Kidney (tissue), 22 donors: ENCODE measurements at places on chromosomes 7 and 10. TPM values are rescaled to one million over a fixed set of nuclear protein-coding genes. Genes with fewer than 3 reads are reported as not detected.

DNA sequence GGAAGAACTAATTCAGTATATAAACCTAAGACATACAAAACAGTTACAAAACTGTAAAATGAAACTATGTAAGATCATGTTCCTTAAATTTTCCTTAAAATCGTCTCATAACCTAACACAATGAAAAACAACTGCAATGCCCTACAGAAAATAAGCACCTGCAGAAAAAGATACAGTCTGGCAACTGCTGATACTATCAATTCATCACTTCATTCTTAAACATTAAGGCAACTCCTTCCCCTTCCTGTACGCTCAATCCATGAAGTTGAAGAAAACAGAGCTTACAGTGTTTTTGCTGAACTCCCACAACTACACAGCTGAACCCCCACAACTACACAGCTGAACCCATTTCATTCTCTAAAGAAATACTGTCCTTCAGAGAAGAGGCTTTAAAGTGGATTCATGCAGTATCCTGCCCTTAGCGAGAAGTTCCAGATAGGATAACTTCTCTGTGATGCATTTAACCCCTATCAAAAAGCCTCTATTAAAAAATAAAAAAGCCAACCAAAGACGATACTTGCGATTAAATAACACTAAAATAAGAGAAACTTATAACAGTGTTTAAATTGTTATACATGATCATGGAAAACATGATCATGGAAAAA is 50.0 kb downstream of the JMJD1C start:
- DNase-seq = no peak

GRCh38 chr10:69728335-69728870 is 73.3 kb upstream of the COL13A1 start:
- no peak for DNase-seq

DNA sequence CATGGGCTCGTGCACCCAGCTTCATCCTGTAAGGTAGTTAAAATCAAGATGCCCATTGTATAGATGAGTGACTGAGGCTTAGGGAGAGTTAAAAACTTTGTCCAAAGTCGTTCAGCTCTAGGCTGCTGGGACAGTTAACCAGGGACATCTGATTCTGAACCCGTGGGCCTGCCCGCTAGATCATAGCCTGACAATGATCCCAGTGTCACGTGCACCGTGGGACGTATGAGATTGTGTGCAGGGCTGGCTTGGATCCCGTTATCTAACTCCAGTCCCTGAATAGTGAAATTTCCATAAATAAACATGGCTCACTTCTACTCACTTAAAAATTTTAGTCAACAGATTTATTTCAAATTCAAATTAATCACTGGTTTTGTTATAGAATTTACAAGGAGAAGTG is 24.9 kb downstream of the C10orf120 start:
- DNase-seq = no peak

DNA sequence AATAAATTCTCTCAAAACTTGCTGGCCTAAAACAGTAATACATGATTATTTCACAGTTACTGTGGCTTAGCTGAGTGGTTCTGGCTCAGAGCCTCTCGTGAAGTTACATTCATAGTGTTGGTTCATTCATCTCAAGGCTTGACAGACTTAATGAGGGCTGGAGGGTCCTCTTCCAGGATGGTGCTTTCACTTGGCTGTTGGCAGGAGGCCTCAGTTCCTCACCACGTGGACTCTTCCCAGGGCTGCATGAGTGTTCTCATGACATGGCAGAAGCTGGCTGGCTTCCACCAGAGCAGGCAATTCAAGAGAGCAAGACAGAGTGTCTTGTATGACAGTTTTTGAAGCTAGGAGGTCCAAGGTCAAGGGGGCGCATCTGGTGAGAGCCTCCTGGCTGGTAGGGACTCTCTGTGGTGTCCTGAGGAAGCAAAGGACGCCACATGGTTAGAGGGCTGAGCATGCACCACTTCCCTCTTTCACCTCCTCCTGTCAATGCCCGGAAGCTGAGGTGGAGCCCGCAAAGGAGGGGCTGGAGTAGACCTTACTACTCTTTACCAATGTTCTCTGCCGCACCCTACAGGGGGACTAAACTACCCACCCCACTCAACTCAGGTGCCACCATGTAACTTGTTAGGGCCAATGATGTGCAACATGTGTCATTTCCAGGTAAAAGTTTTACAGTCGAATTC is 58.2 kb upstream of the YAE1 start:
- DNase-seq = no peak

- no peak for DNase-seq
Measured at GRCh38 chr7:81470724-81471379, 299.0 kb downstream of the HGF start.

GRCh38 chr7:31160941-31161340 is 108.8 kb downstream of the ADCYAP1R1 start:
- DNase-seq = no peak

- DNase-seq = no peak
Measured at GRCh38 chr7:44756904-44757303, 8.3 kb downstream of the ZMIZ2 start.

GRCh38 chr10:78645169-78645686 is 423.5 kb upstream of the ZMIZ1 start:
- no peak for DNase-seq

DNA sequence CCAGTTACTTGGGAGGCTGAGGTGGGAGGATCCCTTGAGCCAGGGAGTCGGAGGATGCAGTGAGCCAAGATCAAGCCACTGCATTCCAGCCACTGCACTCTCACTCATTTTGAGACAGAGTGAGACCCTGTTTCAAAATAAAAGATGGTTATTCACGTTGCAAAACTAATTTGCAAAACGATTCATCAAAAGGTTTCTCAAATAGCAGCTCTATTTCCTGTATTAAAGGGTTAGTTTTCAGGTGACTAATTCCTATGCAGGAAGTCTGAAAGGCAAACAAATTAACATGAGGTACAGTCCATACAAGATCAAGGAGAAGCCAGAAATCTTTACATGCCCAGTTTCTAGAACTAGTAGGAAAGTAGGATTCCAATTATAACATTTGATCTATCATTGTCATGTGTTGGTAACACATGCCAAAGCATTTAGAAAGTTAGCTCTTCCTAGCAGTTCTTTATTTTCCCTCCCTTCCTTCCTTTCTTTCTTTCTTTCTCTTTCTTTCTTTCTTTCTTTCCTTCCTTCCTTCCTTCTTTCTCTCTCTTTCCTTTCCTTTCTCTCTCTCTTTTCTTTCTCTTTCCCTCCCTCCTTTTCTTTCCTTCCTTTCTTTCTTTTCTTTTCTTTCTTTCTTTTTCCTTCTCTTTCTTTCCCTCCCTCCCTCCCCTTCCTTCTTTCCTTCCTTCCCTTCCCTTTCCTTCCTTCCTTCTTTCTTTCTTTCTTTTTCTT is 49.3 kb downstream of the DENND2A start:
- no peak for DNase-seq

DNA sequence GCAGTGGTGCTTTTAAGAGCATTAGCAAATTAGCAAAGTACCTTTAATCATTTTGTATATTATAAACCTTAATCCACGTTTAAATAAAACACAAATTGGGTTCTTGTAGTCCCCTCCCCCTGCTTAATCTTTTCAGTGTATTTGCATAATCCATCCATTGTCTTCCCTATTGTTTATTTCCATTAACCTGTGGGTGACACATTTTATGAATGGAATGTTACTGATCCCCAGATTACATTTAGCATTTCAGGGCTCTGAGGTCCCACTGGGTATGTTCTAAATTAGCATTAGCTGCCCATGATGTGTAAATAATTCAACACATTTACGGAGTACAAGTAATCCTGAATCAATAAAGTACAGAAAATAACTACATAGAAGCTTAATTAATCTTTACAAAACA is 138.4 kb upstream of the FEZF1 start:
- no peak for DNase-seq

DNA sequence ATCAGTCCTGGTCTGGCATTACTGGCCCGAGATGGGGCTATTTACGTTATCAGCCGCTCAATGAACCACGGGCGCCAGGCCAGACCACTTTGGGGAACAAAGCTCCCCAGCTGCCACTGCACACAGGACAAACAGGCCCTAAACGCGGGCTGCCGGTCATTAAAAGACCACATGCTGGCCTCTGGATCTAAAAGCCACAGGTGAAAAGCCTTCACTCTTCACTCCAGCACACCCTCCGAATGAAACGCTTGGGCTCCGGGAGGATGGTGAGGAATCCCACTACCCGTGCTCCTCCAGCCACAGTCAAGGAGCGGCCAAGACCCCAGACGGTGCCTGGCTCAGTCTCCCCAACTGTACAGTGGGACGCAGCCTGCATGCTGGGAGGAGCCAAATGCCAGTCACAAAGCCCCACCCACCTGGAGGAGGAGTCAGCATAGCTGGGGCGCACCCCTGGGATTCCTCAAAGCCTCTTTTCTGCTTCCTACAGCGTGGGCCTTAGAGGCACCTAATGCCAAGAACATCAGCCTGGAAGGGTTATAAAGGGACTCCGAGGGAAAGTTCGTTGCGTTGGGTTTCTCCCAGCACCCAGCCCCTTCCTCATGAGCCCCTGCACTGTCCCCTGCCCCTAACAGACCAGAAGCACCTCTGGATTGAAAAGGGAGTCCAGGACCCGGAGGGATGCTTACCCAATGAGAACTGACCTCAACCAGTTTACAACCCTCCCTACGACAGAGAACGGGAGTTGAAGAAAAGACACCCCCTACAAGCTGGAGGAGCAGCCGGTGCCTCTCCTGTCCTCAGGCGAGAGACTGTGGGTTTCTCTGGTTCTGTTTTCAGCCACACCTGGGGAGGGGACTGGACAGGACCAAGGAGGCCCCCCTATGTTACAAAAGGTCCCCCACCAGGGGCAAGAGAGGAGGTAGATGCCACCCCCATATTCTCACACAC is 4.7 kb downstream of the PDGFA start:
- no peak for DNase-seq

DNA sequence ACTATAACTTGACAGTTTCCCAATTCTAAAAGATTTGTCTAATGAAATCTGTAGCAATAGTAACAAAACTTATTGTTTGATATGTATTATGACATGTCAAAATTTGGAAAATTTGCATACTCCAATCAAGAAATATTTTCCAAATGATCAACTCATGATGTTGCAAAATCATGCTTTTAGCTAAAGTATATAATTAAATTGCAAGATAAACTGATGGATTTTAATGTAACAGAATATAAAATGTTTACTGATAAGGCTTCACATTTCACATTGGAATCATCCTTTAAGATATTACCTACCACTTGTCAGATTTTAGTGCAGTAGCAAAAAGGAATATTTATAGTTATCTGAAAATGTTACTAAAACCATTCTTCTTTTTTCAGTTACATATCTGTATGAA is 421.9 kb upstream of the SEMA3D start:
- no peak for DNase-seq

DNA sequence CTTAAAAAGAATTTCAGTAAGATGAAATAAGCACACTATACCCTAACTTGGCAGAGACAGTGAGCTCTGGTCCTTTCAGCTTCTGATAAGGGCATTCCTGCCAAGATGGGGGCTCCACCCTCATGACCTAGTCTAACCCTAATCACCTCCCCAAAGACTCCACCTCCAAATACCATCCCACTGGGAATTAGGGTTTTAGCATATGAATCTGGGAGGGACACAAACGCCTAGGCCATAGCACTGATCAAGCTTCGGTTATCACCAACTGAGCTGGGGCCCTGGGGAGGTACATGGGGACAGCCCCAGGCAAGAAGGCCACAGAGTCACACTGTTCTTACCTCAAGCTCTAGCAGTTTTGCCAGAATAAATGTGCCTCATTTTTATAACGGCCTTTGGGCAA is 31.4 kb downstream of the PALS2 start:
- no peak for DNase-seq

DNA sequence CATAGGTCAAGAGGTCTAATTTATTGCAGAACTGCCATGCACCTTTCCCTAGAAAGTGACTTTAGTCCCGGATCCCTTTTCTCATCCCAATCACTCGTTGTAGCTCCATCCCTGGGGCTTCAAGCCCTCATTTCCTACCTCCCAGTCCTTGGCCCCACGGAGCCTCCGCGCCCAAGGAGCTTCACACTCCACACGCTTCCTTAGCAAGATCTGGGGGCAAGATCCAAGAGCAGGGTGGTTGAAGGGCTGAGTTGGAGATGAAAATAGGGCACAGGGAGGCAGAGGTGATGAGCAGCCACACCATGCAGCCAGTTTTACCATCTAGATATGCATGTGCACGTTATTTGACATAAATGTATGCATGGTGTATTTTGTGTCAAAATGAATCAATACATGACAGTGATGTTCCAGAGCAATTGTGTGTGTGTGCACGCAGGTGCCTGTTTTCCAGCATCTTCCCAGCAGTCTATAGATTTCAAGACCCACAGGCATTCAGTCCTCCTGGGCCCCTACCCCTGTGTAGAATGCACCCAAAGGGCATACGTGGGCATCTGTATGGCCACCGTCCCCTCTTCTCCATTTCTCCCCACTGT is 6.0 kb upstream of the TRPV6 start:
- DNase-seq = no peak

DNA sequence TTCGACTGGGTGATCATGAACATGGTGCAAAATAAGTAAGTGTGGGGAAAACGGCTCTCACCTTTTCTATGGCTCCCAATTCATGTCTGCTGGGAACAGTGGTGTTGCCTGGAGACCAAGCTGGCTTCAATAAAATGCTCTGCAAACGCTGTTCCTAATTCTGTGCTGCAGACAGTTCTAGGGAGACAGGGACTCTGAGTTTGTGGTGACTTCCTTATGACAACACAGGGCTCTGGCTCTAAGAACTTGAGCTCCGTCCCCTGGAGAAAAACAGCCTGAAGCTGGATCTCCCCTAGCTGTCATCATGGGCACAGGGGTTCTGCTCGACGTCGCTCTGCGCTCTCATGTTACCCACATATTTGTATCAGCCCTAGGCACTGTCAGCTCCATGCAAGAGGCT is 61.0 kb upstream of the INSYN2A start:
- no peak for DNase-seq

- DNase-seq = no peak
Measured at GRCh38 chr10:29306688-29307087, 17.8 kb downstream of the LYZL1 start.

- DNase-seq = peak; percentile 17
Measured at GRCh38 chr10:61779950-61780659, 117.4 kb downstream of the CABCOCO1 start.

- no peak for DNase-seq
Measured at GRCh38 chr7:94382132-94382531, 12.6 kb upstream of the COL1A2 start.

NEUROD6 gene
- not detected for total RNA-seq

PCLO gene
- total RNA-seq = 12.0 TPM

AGAP4 gene
- 17.5 TPM for total RNA-seq

ATRNL1 gene
- 7.1 TPM for total RNA-seq

CALML3 gene
- total RNA-seq = not detected

SPDYE2B gene
- total RNA-seq = not detected

ADAM22 gene
- total RNA-seq = 7.9 TPM

PRKAR2B gene
- 6.9 TPM for total RNA-seq

TMEM270 gene
- total RNA-seq = 0.50 TPM

TSPAN33 gene
- 54.9 TPM for total RNA-seq

ELN gene
- total RNA-seq = 44.8 TPM
